Ovary (tissue), 10 donors: ENCODE measurements at places on chromosomes 6 and 20.

DNA sequence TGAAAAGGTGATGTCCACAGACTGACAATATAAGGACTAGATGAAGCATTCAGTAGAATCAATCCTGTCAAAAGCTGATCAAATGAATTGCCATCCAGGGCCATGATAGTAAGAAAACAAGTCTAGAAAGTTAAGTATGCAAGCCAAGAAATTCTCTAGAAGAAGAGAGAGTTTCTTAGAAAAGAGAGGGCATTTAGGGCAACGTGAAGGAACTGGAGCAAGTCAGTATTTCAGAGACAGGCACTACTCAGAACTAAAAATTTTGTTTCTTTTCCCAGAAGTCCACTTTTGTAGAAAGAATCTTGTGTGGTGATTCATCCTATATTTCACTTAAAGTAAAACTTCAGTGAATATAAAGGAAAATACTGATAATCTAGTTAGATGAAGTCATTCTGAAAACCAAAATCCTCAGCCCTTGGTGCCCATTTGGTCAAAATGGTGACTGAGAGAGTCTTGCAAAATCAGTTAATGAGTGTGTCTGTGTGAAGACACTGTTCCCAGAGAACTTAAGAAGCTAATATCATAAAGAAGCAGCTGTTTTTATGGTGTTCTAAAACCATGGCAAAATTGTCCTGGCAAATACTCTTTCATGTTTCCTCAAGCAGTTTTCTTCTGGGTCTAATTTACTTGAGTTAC is 82.2 kb downstream of the COL19A1 start:
- no peak for DNase-seq

- no peak for DNase-seq
Observed at GRCh38 chr6:122650403-122650802, 40.2 kb downstream of the PKIB start.

- no peak for DNase-seq
Observed at GRCh38 chr20:53276143-53276542, 304.0 kb downstream of the TSHZ2 start.

DNA sequence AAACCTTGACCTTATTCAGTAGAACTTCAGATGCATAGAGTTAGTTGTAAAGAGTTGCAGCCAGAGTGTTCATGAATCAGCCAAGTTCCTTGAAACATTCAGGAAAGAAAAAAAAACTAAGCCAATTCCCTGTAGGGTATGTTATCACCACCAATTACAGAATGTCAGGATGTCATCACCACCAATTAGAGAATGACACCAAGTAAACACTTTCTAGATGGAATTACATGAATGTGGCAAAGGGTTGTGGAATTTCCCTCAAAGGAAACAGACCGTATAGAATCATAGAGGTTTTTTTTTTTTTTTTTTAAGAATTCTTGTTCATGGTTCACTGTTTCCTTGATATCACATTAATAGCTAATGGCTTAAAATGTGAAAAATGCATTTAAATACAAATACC is 472.1 kb upstream of the RNF217 start:
- no peak for DNase-seq

- DNase-seq, result no peak
Observed at GRCh38 chr6:106792536-106793236, 163.3 kb downstream of the QRSL1 start.

DNA sequence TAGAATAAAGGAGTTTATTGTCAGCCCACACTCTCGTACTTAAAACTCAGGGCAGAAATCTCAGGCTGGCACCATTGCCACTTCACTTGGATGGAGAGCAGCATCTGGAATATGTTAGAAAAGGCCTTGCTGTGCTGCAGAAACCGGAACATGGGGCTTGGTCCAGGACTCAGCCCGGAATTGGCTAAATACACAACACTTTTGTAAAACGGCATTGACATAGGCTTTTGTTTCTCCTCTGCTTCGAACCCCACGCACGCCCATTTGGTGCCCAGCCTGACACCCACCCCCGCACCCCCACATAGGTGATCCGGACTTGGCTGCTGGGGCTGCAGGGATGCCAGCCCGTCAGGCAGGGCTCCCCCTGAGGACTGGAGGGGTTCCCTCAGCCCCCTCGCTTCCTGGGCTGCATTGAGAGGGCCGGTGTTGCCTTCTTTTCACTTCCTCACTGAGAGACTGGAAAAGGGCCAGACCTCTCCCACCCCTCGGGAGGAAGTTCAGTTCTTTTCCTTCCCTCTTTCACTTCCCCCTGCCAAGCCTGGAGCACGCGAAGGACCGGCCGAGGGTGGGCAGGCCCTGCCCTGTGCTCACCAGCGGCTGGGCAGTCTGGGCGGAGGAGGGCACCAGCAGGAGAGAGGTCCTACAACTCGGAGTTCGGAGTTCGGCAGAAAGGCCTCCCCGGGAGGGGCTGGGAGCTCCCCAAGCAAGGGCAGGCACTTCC is 17.9 kb upstream of the CST3 start:
- DNase-seq, result no peak

DNA sequence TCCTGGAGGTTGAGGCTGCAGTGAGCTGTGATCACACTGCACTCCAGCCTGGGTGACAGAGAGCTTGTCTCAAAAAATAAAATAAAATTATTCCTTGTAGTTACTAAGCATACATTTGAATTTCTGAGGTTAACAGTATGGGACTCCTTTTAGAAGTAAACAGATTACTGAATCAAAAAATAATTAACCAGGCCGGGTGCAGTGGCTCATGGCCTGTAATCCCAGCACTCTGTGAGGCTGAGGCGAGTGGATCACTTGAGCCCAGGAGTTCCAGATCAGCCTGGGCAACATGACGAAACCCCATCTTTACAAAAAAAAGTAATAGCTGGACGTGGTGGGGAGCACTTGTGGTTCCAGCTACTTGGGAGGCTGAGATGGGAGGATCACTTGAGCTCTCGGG is 22.1 kb upstream of the EEF1A1 start:
- no peak for DNase-seq

DNA sequence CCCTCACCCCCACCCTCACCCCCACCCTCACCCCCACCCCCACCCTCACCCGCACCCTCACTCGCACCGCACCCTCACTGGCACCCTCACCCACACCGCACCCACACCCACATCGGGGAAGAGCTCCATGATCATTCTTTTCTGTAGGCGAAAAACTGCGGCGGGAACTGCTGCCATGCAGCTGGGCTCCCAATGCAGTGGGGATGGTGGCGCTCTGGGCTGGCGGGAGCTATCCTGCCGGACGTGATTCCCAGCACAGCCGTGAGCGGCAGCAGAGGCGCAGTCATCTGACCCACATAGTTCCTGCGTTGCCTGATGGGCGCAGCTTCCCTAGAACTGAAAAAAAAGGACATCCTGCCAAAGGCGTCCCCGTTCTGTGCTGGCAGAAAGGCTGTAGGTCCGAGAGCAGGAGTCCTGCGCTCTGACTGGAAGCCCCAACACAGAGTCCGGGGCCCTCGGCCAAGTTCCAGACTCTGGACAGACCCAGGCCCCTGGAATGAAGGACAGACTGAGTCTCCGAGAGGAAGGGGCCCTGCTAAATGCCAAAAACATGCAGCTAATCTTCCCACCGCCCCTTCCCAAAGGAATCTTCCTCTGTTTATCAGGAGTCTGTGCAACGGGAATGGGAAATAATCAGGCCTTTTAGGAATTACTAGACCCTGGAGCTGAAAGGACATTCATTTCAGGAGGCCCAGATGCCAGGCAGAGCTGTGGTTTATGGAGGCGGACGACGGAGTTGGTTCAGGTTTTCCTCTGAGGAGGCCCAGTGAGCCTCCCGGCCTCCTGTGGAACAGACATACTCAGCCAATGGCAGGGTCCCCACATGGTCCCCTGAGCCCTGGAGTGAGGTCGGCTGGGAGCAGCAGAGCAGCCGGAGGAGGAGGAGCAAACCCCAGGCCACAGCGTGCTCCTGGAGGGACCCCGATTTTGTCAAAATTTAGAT is 14.1 kb upstream of the TCFL5 start:
- DNase-seq, result peak; percentile 83

DNA sequence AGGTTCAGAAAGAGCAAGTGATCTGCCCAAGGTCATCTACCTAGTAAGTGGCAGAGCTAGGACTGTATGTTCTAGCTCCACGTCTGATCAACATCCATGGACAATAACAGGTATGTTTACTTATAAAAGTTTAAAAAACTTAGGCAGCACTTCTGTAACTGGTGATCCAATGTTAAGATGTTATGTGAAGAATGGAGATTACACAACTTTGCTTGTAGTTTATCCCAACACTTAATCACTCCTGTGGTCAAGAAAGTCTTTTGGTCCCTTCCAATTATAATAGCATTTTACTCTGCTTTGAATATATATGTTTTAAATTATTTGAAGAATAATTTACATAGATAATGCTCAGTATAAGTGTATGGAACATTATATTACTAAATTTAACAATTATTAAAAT is 4.8 kb downstream of the FBXO30 start:
- DNase-seq, result no peak

DNA sequence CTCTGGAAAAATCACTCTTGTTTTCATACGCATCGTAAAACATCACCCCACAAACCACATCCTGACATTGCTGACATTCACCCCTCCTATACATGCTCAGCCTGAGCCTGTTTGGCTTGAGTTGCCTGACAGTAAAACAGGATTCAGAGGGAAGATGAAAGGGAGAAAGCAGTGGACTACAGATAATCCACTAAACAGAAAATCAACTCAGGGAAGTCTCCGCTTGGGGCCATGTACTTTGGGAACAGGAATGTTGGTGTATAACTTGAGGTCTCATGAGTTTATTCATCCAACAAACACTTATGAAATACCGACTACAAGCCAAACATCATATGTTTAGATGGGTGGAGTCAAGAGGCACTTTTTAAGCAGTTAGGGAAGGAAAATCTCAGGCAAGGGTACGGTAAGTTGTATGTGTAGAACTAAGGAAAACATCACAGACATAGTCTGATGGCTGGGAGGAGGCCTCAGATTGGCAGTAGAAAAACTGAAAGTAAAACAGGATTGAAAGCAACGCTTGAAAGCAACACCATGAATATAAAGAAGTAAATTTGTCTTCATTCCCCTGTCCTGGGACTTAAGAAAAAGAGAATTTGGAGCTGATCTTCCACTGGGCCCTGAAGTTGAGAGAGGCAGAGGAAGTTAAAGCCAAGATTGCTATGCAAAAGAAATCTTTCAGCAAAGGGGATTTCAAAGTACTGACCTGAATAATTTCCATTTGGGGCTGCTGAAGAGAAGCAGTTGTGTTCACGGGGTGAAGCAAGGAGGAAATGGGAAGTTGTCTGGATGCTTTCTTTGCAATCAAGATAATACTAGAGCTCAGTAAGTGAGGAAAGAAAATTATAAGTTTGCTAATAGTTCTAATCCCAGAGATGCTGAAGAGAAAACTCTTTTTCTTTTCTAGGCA is 28.8 kb downstream of the PDE7B start:
- DNase-seq, result no peak

GRCh38 chr6:70103798-70104197 is 199.1 kb downstream of the COL9A1 start:
- DNase-seq, result no peak

GRCh38 chr6:73964241-73964854 is 268.3 kb downstream of the CD109 start:
- no peak for DNase-seq

DNA sequence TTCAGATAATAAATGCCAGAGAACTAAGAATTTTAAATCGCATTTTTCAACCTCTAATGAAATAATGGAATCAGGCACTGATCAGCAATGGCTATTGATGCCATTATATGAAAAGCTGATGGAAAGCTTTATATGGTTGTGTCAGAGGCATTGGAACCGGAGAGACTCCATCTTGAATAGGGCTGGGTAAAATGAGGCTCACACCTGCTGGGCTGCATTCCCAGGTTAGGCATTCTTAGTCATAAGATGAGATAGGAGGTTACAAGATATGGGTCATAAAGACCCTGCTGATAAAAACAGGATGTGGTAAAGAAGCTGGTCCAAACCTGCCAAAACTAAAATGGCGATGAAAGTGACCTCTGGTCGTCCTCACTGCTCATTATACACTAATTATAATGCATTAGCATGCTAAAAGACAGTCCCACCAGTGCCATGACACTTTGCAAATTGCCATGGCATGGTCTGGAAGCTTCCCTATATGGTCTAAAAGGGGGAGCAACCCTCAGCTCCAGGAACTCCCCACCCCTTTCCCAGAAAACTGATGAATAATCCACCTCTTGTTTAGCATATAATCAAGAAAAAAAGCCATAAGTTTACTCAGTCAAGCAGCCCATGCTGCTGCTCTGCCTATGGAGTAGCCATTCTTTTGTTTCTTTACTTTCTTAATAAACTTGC is 40.2 kb upstream of the CD83 start:
- DNase-seq, result no peak

GRCh38 chr20:44092551-44093248 is 94.3 kb downstream of the JPH2 start:
- DNase-seq, result no peak

- DNase-seq, result no peak
Observed at GRCh38 chr6:105164418-105164817, 15.4 kb downstream of the POPDC3 start.

DNA sequence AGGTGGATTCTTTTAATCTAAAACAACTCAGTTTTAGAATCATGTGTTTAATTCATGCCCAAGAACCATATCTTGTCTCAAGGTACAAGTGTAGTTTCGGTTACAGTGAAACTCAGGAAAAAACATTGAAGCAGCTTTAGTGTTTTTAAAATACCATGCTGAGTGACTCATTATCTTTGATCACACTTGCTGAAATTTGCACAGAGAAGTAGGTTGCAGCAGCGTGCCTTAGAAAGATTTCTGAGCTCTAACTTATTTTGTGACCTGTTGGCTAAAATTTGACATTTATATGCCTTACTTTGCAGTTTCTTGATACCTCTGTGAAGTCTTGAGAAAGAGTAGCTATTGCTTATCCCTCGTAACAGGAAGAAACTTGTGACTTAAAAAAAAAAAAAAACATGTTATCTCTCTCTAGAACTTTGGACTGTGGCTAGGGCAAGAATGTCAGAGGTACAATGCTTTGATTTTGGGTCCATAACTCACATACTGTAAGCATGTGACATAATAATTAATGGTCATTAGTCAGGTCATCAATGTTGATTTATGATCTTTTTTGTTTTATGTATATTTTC is 34.5 kb upstream of the FUCA2 start:
- DNase-seq, result no peak

- no peak for DNase-seq
Observed at GRCh38 chr6:158879180-158879579, 60.0 kb upstream of the EZR start.

DNA sequence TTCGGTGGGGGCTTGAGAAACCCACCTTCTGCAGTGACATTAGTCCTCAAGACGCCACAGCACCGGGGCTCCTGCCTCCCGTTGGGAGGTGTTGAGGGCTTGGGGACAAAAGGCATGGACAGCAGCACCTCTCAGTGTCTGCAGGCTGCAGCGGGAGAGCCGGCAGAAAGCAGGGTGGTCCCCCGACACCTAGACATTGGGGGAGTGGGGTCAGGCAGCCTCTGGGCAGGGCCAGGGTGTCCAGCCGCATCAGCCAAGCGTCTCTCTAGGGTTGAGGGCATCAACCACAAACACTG is 264.7 kb downstream of the TAF4 start:
- DNase-seq, result no peak
